ENCODE measurements at places on chromosomes 7 and 10.
A peak's percentile ranks its signal among the peaks of the same experiment; 100 is the strongest.

DNA sequence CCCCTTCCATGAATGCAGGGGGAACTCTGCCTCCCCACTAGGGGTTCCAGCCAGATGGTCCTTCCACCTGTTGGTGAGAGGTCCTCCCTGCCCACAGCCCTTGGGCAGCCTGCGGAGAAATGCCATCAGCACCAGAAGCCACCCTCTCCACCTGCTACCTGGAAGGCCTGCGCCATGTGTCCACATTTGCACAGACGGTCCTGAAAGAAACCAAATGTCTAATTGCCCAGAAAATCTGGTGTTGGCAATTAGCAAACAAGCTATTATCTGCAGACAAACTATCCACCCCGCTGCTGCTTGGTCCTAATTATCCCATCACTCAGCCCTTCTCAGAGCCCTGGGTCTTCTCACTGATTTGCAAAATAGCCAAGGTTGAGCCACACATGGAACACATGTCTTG is 32.3 kb downstream of the HSPA12A start:
- no peak for DNase-seq

DNA sequence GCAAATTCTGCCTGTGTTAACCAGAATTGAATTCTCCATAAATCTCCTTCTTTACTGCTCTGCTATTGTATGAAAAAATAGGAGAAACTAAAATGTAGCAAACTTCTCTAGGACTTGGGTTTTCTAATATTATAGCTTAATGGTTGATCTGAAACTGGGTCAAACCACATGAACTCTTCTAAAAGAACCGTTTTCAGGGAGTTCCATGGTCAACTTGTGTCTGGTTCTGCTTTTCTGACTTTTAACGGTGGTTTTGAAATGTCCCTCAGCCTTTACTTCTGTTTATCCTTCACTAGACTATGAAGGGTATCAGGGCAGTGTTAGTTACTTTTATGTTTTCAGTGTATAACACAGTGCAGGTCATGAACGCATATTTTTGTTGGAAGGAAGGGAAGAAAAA is 242.2 kb downstream of the TSPAN12 start:
- no peak for DNase-seq

DNA sequence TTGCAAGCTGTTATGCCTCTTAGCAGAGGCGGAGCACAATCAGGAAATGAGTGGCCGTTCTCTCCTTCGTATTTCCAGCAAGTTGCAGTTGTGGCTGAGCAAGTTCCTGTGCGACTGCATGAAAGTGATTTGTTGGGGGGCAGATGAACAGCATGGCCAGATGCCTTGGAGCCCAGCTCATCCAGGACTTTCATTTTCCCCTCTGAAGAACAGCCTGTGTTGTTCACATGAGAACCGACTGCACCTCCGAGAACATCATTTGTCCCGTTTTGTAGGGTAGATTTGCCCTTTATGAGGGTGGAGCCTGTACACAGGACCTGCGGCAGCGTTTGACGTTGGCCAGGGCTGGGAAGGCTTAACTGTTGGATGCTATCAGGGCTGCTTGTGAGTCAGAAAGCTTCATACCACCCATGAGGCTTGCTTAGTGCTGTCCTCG is 4.4 kb downstream of the BAG3 start:
- DNase-seq, result peak; percentile 64

- DNase-seq, result no peak
These were observed 11.0 kb downstream of the IMPDH1 start for GRCh38 chr7:128398841-128399135.

DNA sequence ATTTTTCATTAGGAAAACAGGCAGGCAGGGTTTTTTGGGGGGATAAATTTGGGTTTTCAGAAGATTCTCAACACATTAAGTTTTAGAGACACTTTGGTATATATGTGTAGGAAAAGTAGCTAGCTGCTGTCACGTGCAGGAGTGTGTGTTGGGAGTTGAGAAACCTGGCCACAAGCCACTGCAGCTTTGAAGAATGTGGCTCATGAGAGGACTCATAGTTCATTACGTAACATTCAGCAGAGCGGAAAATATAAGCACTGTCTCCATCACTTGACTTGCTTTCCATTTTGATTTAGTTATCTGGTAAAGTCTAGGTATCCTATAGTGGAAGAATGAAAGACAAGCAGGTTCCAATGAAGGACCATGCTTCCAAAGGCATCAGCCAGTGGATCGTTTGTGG is 31.2 kb downstream of the SMNDC1 start:
- DNase-seq, result peak; percentile 22

DNA sequence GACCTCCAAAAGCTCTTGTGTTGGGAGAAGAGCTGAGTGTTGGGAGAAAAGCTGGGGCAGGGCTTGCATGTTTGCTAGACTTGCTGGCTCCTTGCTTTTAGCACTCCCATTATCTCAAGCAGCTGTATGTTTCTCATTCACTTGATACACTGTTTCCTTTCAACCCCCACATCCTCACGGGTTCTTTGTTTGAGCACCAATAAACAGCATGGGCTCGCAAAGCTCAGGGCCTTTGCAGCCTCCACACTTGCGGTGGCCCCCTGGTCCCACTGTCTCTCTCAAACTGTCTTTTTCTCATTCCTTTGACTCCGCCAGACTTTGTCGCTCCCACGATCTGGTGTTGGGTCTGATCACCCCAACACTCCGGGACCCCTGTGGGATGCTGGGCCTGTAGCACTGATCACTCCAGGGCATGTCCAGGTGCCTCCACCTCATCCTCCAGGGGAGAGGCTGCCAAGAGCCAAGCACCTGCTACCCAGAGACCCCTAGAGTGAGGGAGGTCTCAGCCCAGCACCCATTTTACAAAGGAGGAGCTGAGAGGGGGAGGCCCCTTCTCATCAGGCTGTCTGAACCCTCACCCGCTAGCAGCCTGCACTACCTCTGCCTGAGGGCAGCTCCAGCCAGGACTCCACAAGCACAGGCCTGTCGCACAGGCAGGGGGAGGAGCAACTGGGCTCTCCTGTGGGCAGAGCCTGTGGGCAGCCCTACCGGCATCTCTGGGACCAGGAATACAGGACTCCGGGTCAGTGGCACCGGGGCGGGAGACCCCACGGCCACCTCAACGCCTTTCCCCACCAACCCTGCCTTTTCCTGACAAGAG is 49.1 kb upstream of the MSMB start:
- no peak for DNase-seq

- no peak for DNase-seq
These were observed 9.0 kb downstream of the ELMO1 start for GRCh38 chr7:37439653-37440026.

- DNase-seq, result no peak
These were observed 73.2 kb downstream of the SFMBT2 start for GRCh38 chr10:7337431-7338171.
